Common myeloid progenitor, CD34-positive (primary cell): ENCODE measurements at places on chromosomes 5 and 9.
A peak's percentile ranks its signal among the peaks of the same experiment; 100 is the strongest.

- no peak for DNase-seq
Observed at GRCh38 chr5:80933036-80933435, 27.1 kb upstream of the RASGRF2 start.

DNA sequence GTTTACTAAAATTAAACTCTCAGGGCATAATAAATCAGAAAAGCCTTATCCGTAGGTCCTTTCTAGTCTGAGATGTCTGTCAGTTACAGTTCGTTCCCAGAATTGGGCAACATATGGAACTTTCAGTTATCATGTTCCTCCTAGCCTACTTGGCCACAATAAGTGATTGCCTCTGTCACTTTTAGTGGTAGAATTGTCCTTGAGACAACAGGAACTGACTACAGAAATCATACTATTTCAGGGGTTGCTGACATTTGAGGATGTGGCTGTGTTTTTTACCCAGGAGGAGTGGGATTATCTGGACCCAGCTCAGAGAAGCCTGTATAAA is 956 bp downstream of the ZNF189 start:
- peak; percentile 45 for DNase-seq

DNA sequence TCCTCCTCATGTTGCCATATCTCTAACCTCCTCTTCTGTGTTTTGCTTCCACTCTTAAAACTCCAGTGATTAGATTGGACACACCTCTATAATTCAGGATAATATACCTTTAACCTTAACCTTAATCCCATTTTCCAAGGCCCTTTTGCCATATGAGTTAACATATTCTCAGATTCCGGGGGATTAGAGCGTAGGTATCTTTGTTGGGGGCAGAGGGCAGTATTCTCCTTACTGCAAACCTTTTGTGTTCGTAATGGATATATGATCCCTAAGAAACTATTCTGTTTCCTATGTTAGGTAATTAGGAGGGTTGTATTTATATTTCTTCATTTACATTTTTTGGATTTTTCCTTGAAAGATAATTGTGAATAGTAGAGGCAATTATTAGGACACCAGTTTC is 99.5 kb downstream of the VPS13A start:
- no peak for DNase-seq

DNA sequence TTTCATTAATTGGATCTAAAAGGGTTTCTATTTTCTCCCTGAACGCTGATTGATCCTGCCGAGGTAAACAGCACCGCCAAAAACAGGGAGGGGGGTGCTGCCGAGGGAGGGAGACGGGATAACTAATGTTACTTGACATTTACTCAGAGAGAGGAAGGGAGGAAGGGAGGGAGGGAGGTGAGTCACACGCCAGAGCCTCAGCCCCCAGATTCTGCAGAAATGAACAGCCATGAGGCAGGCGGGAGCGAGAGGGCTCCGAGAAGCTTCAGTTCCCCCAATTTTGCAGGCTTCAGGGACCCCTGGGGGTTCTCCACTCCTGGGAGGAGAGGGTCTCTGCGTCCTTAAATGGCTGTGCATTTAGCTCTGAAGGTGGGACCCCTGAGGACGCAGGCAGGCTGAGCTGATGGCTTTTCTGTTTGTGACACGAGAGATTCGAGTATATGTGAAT is 59.1 kb upstream of the IER5L start:
- DNase-seq: peak; percentile 84

DNA sequence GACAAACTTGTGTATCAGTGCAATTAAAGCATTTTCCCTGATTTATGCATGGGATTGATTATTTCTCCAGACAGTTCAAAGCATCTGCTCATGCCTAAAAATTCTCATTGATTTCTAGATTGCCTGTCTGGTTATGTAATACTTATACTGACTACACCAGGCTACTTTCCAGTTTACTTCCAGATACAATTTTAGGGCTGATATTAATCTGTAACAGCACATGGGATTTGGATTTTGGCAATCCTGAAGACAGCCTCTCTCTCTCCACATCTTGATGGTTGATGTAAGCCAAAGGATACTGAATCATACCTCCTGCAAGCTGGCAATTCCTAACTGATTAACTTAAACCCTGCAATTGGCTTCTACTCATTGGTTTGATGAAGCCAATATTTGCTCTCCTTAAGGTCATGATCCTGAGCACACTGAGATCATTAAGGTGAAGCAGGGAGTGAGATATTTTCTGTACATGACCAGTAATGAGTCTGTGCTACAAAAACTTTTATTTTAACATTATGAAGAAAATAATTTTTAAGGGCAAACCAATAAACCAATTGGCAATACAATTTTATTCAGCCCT is 25.7 kb upstream of the FBXL7 start:
- DNase-seq: no peak

- DNase-seq: peak; percentile 59
Observed at GRCh38 chr5:72244862-72245371, 75.1 kb downstream of the MRPS27 start.
